ENCODE measurements at places on chromosomes 13 and 19.

GRCh38 chr13:24127116-24127631 is 33.3 kb upstream of the SPATA13 start:
- DNase-seq: no peak

DNA sequence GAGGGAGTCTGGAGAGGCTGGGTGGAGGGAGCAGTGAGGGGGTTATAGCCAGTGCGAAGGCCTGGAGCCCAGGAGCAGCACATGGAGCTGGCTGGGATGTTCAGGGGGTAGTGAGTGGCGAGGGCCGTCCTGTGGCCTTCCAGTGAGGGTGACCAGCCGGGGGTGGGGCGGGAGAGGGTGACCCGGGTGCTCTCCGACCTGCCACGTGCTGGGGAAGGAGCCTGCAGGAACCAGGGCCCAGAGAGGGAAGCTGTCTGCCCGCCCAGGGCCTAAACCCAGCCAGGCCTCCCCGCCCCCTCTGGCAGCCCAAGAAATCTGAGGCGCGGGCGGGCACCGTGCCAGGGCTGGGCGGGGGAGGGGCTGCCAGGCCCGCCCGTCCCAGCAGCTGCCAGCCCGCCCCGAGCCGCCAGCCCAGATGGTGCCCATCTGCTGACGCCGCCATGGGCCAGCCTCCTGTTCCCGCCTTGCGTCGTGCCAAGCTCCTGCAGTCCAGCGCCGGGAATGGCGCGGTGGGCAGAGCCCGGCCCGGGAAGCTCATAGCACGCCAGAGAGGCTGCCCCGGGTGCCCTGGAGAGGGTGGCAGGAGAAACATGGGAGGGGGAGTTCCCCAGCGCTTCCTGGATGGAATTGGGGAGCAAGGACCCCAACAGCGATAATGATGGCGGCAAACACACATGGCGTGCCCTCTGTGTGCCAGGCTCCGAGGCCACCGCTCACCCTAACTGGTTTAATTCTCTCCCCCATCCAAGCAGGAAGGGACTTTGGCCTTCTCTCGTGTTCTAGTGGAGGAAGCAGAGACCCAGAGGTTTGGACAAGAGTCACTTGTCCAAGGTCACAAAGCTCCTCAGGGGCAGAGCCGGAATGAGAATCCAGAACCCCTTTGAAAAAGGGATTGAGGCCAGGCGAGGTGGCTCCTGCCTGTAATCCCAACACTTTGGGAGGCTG is 21.5 kb downstream of the NFIC start:
- no peak for DNase-seq

GRCh38 chr13:27691207-27691606 is 69.5 kb downstream of the POLR1D start:
- no peak for DNase-seq

DNA sequence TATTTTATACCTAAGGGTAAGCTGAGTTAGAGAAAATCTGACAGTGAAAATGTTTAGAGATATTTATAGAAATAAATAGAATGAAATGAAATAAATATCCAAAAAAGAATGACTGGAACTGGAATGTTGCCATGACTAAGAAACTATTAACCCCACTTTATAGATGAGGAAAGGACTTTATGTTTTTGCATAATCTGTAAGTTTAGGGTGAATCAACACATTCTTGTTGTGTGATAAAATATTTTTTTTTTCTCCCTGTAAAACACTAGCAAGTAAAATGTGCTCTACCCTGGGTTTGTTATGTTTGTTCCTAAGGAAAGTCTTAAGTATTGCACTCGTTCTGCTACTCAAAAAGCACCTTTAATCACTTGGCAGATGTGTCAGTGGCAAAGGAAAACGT is 83.8 kb upstream of the KL start:
- DNase-seq: no peak

GRCh38 chr13:97219226-97219625 is 2.9 kb upstream of the MBNL2 start:
- DNase-seq: no peak

GRCh38 chr19:38686530-38686888 is 39.1 kb downstream of the ACTN4 start:
- DNase-seq: no peak

DNA sequence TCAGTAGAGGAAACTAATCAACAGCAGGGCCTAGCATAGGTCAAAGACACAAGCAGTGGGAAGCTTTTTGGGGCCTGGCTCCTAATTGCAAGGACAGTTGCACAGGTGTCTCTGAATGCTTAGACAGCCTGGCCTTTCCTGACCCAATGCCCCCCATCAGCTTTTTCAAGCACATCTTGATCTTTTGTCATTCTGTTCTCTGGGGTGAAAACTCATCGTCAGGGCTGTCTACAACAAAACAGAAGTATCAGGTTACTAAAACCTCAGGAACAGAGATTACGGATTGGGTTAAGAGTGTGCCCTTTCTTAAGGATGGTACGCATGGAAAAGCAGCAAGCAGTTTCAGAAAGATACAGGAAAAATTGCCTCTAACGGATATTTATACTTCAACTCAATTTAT is 8.3 kb upstream of the ZNF254 start:
- no peak for DNase-seq

- DNase-seq: no peak
These were observed 10.6 kb upstream of the ZNF649 start for GRCh38 chr19:51915324-51915867.

- no peak for DNase-seq
These were observed 59.1 kb upstream of the TNFRSF19 start for GRCh38 chr13:23510979-23511735.

- no peak for DNase-seq
These were observed 268.9 kb downstream of the IRS2 start for GRCh38 chr13:109517517-109517916.

- DNase-seq: no peak
These were observed 7.8 kb downstream of the GPR183 start for GRCh38 chr13:99299256-99299919.

GRCh38 chr13:29543230-29544215 is 52.0 kb downstream of the SLC7A1 start:
- no peak for DNase-seq

- DNase-seq: peak; percentile 57
These were observed 67.1 kb downstream of the KDM4B start for GRCh38 chr19:5035793-5036697.

GRCh38 chr13:41693434-41693833 is 236.1 kb downstream of the RGCC start:
- no peak for DNase-seq

GRCh38 chr13:29648760-29649159 is 53.3 kb upstream of the SLC7A1 start:
- no peak for DNase-seq

- no peak for DNase-seq
These were observed 223.6 kb downstream of the FOXO1 start for GRCh38 chr13:40442826-40443225.

GRCh38 chr19:8592231-8593009 is 15.2 kb upstream of the MYO1F start:
- peak; percentile 99 for DNase-seq

DNA sequence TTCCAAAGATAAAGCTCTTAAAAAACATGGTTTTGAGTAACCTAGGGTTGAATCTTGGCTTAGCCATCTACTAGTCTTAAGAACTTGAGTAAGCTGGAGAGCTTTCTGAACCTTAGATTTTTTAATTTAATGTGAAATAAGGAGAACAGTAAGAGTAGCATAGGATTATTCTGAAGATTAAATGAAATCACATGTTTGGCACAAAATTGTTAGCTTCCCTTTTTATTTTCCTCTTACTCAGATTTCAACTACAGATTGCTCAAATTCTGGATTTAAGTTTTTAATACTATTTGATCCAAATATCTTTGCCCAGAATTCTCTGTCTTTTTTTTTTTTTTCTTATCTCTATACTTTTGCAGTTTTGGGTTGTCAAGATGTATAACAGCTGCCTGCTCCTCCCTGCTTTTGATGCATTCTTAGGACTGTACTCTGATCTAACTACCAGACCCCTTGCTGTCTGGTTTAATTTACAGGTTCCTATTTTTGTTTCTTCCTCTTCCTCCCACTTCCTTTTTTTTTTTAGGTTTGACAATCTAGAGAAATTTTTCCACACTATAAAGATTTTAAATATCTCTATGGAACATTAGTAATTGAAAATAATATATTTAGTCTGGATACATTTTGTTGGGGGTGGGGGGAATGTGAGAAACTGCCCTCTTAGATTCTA is 12.3 kb downstream of the POMP start:
- DNase-seq: no peak

- no peak for DNase-seq
These were observed 96.3 kb downstream of the EPSTI1 start for GRCh38 chr13:42895776-42896175.

- no peak for DNase-seq
These were observed 50.5 kb downstream of the STARD13 start for GRCh38 chr13:33235078-33235477.

GRCh38 chr19:17883627-17884410 is 12.1 kb downstream of the SLC5A5 start:
- no peak for DNase-seq

GRCh38 chr19:33629826-33630375 is 8.1 kb downstream of the CHST8 start:
- no peak for DNase-seq

DNA sequence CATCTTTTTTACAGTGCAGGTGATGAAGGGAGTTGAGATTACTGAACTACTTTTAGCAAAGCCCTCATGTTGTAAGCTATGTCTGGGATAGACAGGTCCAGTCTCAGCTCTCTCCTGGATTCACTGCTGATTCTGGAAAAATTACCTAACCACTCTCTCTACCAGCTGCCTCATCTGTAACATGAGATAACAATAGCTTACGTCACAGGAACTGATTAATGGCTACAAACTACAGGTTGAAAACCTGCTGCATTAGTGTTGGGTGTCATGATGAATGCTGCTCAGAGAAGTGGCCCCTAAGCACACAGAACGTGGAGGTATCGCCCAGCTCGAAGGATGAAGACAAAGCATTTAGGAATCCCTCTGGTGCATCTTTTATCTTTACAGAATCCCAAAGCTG is 277.8 kb downstream of the ABCC4 start:
- DNase-seq: no peak

GRCh38 chr13:32779119-32779518 is 192.9 kb downstream of the PDS5B start:
- no peak for DNase-seq

- no peak for DNase-seq
These were observed 140.4 kb downstream of the LMO7 start for GRCh38 chr13:75776550-75776949.

GRCh38 chr13:106449096-106449495 is 86.4 kb downstream of the EFNB2 start:
- no peak for DNase-seq

- DNase-seq: no peak
These were observed 7.2 kb downstream of the MED29 start for GRCh38 chr19:39398297-39398864.

All from retina (tissue), 1 donor.